ENCODE measurements at places on chromosomes 16 and 17.

GRCh38 chr16:47519546-47519945 lies 58.4 kb downstream of the PHKB start:
- DNase-seq = no peak

DNA sequence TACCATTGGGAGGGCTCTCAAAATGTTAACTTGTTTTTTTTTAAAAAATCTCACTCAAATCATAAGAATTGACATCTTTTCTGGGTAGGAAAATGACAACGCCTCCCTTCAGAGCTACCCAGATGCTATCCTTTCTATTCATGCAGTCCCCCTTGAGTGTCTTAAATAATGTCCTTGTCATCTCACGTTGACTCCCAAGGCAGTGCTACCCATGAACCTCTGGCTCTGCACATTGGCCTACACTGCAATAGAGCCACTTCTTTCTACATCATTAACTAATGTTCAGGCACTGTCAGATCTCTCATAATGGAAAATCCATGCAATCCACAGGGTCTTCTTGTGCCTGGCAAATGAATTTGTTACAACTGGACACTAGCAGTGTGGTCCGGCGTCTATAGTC lies 569.8 kb upstream of the ZFHX3 start:
- DNase-seq = no peak

DNA sequence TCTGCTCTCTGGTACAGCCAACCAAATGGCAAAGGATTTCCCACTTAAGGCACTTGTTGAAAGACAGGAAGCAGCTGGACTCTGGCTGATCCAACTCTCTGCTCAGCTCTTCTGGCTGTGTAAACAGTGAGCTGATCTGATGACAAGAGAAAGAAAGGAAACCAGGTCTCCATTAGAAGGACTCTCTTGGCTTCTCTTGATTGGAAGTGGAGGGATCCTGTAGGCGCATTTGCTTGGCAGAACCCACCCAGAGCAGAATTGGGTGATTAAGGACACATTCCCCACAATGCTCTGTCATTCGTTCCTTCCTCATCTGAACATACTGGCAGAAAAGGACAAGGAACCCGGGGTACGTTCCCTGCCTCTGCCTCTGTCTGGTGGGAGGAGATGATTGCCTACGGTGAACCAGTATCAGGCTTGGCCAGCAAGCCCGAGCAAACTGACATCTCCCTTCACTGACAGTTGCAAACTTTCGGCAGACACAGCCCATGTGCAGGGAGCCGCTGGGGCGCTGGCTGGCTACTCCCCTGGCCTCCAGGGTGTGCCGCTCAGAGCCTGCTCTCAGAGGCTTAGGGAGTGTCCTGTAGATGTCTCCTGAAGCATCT lies 29.1 kb downstream of the LDHD start:
- DNase-seq = no peak

DNA sequence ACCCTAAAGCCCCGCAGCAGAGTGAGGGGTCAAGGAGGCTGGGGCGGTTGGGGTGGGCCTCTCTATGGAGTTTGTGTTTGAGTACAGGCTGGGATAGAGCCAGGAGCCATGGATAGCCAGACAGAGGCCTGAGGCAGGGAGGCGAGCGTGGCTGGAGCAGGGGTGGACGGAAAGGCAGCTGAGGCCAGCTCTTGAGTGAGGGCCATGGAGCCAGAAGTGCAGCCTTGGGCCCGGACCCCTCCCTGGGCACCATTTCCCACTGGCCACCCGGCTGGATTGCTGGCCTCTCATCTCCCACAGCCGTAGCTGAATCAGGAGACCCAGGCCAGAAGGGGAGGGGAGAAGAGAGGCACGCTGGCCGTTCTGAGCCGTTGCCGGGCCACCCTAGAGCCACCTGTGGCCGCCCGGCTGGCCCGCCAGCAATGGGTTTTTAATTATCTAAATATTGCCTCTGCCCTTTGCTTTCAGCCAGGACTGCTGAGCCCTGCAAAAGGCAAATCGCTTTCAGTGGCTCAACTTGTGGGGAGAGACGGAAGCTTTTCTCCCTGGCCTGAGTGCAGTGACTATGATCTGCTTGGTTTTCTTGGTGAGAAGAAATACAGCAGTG lies 75.2 kb upstream of the GSE1 start:
- DNase-seq = no peak

DNA sequence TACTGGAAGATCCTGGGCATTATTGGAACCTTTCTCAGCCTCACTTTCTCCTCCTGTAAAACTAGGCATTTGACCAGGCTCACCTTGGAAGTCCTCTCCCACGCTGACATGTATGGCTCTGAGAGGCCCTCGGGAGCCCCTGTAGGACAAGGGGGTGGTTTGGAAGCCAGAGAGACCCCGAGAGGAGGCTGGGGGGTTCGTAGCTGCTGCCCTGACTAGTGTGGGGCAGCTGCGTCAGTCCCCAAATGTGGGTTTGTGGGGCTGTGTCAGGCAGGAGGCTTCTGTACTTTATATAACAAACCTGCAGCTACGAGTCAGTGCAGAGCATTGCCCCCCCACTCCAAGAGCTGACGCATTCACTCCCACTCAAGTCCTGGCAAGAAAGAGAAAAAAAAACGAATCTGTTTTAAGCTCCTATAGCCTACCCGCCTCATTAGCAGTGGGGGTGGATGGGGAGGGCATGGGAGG lies 1.8 kb downstream of the CX3CL1 start:
- DNase-seq = no peak

DNA sequence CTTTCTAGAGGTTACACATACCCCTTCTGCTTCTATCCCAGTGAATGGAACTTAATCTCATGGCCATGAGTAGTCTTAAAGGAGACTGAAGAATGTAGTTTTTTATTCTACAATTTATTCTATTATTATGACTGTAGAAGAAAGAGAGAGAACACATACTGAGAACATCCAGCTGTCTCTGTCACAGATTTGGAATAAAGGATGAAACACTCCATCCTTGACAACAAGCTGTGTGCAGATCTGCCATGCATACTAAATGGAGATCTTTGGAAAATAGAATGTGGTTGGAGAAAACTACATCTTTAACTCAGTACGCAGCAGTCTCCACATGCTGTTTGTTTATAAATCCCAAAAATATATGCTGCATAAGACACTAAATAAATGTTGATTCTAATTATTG lies 54.1 kb upstream of the NUDT7 start:
- DNase-seq = no peak

DNA sequence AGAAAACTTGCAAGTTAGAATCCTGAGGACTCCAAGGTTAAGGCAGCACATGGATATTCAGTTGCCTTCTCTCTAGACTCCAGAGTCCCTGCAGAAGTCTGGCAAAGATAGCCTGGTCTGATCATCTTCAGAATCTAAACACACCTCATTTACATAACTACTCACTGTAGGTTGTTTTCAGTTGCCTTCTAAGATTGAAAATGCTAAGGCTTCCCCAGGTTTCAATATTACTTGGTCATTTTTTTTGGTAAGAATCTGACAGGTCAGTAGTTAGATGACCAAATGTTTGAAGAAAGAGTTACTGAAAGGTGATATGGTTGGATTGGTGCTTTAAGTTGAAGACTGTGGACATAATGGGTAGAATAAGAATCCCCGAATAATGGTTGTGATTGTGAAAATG lies 205.4 kb upstream of the KCNJ16 start:
- DNase-seq = no peak

GRCh38 chr16:84436196-84436595 lies 67.9 kb downstream of the ATP2C2 start:
- DNase-seq = no peak

DNA sequence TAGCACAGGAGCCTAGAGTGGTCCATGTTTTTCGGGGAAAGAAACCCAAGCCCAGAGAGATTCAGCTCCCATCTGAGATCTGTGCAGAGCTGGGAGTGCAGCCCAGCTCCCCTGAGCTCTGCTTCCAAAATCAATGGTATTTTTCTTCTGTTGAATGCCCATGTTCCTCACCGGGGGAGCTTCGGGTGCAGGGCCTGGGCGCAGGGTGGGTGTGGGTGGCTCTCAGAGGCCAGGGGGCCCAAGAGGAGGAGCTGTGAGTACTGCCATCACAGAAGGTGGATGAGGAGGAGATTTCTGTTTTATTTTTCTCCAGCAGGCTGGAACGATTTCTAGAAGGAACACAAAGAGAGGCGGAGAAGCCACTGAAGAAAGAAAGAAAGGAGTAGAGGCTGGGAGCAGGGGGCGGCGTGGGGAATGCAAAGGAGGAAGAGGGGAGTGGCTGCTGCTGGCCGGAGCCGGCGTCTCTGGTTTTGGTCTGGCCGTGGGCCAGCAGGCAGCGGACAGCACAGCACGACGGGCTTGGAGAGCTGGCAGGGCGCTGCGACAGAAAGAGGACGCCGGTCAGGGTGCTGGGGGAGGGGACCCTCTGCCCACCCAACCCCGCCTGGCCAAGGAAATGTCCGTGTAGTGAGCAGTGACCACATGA lies 76.2 kb upstream of the KSR1 start:
- no peak for DNase-seq

GRCh38 chr17:46977348-46977747 lies 1.7 kb downstream of the RPRML start:
- DNase-seq = no peak

GRCh38 chr17:79933863-79934652 lies 94.8 kb upstream of the CBX4 start:
- no peak for DNase-seq

GRCh38 chr16:30473231-30474073 lies 910 bp downstream of the ITGAL start:
- peak; percentile 65 for DNase-seq

- no peak for DNase-seq
These were observed 173.3 kb downstream of the PRKCB start for GRCh38 chr16:24009098-24009497.

- DNase-seq = no peak
These were observed 34.5 kb downstream of the FAM222B start for GRCh38 chr17:28807925-28808634.

DNA sequence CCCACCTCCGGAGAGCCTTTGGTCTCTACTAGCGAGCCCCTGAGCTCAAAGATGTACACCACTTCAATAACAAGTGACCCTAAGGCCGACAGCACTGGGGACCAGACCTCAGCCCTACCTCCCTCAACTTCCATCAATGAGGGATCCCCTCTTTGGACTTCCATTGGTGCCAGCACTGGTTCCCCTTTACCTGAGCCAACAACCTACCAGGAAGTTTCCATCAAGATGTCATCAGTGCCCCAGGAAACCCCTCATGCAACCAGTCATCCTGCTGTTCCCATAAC lies 702 bp downstream of the SPN start:
- peak; percentile 12 for DNase-seq

- DNase-seq = no peak
These were observed 326.3 kb downstream of the XYLT1 start for GRCh38 chr16:17144431-17144830.

GRCh38 chr16:70553645-70554044 lies 30.0 kb downstream of the SF3B3 start:
- no peak for DNase-seq

GRCh38 chr16:14302399-14303181 lies 231.5 kb downstream of the MRTFB start:
- DNase-seq = no peak

DNA sequence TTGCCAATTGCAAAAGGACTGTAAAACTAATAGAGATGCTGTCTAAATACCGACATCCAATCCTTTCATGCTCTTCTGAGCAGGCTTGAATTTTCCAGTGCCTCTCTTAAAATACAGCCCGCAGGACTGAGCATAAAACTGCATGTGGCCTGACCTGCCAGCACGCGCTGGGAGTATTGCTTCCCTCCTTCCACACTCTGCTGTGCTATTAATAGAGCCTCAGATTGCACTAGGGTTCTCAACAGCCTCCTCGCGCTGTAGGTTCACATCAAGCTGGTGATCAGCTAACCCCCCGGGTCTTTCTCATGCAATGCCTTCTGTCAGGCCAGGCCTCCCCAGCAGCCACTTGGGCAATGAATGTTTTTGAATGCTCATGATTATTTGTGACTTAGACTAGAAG lies 14.2 kb upstream of the MSI2 start:
- DNase-seq = no peak

DNA sequence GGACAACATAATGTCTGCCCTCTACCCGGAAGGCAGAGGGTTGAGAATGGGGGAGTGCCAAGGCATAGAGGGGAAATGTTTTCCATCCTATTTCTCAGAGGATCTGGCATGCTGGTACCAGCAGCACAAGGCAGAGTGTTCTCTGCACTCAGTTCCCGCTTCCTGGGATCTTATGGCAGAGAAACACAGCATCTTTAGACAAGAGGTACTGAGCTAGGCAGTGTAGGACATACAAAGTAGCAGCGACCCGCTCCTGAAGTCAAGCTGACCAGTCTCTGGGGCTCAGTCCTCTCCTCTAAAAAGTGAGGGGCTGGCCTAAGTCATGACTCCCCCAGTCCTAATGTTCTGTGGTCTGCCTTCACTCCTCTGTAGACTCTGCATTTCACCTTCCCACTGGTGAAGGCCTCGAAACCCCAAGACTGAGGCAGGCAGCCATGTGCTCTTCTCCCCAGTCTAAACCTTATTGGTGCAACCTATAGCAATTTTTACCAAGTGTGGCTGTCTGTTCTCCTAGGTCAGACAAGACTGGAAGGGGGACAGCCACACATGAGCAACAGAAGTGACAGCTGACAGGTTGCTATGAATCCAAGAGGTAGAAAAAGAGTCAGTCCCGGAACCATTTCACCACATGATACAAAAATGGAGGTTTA lies 11.3 kb upstream of the TSPOAP1 start:
- no peak for DNase-seq

GRCh38 chr17:75019710-75020109 lies 7.2 kb downstream of the MRPL58 start:
- DNase-seq = no peak

DNA sequence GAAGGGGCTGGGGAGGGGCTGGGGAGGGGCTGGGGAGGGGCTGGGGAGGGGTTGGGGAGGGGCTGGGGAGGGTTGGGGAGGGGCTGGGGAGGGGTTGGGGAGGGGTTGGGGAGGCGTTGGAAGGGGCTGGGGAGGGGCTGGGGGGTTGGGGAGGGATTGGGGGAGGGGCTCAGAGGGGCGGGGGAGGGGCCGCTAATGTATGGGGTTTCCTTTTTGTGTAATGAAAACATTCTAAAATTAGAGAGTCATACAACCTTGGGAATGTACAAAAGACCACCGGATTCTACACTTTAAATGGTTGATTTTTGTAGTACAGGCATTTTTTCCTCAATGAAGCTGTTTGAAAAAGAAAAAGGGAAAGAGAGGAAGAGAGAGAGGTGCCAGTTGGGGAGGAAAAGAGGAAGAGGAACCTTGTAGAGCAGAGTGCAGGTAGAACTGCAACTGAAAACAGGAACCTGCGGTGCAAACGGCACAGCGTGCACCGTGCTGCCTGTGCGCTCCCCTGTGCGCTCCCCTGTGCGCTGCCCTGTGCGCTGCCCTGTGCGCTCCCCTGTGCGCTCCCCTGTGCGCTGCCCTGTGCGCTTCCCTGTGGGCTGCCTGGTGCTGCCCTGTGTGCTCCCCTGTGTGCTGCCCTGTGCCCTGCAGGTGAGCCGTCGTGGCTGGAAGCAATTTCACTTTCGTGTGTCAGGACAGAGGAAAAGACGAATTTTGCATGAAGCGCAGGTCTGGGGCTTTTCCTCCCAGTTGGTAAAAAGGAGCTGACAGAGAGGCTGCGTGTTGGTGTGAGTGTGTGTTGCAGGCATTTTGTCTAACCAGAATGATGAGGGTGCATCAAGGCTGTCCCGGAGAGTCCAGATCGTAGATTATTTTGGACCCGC lies 40.8 kb downstream of the METRNL start:
- DNase-seq = no peak
